ENCODE measurements at places on chromosomes 4 and X.

DNA sequence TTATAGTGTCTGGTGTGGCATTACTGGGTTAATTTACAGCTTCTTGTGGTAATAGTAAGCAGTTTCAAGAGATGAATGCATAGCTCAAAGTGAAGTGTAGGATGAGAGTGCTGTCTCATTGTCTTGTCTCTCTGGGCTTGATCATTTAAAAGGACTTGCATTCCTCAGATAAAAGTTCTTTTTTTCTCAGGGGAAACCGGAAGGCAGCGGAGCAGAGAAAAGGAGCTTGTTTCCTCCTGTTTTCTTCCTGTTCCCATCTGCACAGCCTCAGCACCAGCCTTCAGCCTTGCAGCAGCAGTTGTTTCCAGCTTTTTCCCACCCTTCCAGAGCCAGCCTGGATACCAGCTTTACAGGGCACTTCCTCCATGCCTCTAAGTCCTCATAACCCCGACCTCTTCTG, 61.4 kb upstream of the LGI2 start:
- DNase-seq: no peak

DNA sequence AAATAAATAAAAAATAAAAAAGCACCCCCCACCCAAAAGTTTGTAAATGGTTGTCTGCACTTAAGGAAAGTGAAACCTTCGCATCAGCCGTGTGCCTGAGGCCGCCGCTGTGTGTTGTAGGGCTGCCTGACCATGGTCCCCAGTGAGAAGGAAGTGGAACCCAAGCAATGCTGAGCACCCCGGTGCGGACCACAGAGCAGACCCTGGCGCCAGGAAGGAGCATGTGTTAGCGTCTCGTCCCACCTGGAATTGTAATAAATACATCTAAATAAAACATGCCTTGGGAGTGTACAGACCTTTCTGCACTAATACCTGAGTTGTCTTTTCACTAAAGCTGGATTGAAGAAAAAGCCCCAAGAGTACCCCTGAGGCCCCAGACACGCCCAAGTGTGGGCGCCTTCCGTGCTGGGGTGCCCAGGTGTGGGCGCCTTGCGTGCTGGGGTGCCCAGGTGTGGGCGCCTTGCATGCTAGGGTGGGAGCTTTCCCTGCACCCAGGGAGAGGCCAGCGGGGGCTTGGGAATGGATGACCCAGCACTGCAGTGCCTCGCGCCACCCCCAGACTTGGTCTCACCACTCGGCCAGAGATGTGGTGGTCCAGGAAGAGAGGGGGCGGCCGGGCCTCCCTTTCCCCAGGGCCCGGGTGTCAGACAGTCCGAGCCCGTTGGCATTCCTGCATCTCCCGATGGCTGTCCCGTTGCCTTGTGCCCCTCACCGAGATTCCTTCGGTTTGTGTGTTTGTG, 33.7 kb downstream of the HTT-AS start:
- DNase-seq: no peak

DNA sequence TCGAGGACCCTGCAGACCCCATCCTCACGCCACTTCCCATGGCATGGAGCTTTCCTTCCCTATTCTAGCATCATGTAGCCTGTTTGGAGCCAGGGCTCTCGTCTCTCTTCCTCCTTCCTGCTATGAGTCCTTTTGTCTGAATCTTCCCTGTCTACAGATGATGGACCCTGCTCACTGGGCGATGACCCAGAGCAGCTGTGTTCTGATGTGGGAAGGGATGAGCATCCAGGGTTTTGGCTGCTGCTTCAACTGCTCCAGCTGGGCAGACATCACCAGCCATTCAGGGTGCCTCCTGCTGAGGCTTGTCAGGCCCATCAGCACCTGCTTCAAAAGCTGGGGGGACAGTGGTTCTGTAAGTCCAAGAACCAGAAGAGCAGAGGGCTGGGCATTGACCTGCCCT, 3.2 kb upstream of the CCKAR start:
- no peak for DNase-seq

DNA sequence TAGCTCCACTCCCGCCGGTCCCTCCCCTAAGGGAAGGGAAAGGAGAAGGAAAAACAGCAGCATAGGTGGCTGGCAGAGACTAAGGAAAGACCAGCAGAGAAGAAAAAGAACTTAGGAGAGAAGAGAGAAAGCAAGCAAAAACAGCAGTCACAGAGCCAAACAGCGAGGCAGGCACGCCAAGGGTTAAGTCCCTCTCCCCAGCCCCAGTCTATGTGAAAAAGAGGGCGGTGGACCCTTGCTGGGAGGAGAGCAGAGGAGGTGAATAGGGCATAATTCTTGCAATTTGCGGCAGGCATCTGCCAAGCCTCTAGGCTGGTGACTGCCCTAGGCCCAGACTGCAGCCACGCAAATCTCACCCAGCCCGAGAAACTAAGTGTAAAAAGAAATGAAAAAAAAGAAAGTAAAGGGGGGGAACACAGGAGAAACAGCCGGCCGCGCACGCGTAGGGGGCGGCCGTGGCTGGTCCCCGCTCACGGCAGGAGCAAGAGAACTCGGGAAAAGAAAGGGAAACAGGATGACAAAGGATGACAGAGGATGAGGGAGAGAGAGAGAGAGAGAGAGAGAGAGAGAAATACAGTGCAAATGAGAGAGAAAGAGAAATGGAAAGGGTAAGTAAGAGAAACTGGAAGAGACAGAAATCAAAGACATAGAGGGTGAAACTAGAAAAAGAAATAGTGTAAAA, 48.6 kb downstream of the MAGEA9 start:
- no peak for DNase-seq

GRCh38 chr4:173205656-173206055, 37.0 kb downstream of the GALNT7 start:
- DNase-seq: no peak

DNA sequence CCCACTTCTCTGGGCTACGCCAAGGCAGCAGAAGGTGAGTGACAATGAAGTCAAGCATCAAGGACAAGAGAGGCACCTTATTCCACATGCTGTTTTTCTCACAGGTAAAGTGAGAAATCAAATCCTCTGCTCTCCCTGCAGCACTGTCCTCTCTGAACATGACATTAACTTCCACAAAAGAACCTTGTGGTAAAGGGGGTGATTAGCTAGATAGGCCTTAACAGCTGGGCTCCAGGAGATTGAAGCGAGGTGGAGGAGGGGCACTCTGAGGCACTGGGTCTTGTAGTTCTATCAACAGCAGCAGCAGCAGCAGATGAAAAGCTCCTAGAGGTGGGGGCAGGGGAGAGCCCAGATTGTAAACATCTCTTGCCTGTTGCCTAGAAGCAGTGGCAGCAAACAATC, 96.8 kb upstream of the CXXC4 start:
- no peak for DNase-seq

DNA sequence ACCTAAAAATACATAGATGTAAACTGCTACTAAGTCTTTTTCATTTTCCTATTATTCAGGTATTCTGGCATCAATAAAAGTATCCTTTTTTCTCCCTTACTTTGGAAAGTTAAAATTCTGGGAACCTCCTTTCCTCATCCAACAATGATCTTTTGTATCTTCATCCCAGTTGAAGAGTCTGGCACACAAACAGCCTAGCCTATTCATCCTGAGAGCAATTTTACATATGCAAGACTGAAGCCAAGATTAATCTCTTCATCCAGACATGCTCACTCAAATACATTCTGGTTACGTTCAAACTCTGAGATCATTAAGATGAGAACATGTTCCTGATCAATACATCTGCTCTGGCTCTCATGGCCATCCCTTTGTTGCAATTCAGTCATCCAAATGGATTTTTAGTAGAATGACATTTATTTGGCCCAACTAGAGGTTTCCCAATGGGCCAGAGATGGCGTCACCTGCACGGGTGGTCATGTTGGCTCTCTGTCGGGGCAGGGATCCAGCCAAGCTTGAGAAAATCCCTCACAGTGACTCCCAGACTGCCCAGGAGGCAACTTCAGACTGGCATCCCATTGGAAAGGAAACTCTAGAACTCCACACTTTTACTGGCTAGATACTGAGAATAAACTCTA, 135.3 kb upstream of the VCX2 start:
- DNase-seq: no peak

DNA sequence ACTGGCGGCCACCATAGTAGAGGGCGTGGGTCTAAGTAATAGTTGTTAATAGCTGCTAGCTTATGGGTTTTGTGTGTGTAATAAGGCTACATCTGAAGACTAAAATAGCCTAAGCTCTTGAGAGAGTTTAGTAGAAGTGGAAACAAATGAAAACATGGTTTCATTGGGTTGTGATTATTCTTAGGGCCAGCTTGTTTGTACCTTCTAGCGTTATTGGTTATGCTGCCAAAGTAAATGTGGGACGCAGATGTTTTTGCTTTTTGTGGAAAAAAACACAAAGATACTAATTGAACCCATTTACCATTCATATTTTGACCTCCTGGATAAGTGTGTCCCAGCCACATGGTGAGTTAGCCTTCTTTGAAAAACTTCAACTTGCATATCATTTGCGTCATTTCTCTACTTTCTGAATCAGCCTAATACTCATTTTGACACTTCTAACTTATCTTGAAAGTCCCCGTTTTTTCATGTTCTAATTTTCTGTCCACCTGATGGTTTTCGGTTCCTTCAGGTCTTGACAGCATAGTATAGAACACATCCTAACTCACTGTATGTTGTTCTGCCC, 305.3 kb downstream of the FRMPD4 start:
- DNase-seq: no peak

- no peak for DNase-seq
Measured at GRCh38 chrX:131746491-131746968, 202.7 kb downstream of the OR13H1 start.

GRCh38 chr4:100095729-100096595, 94.3 kb downstream of the DDIT4L start:
- peak; percentile 15 for DNase-seq

GRCh38 chr4:21012851-21013331, 312.6 kb downstream of the PACRGL start:
- no peak for DNase-seq

GRCh38 chr4:69124941-69125340, 28.7 kb downstream of the UGT2B7 start:
- DNase-seq: no peak

GRCh38 chr4:140176735-140177134, 22.8 kb upstream of the MAML3 start:
- DNase-seq: no peak

DNA sequence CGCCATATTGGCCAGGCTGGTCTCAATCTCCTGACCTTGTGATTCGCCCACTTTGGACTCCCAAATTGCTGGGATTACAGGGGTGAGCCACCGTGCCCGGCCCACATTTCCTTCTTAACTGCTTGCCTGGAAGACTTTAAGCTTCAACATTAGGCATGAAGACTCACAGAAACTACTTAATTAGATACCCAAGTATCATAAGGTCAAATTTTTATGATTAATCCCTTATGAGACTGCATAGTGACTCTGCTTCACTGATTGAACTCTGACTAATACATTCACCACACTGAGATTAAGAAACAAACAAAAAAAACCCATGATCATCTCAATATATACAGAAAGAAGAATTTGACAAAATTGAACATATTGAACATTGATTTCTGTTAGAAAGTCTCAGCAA, 87.4 kb upstream of the KCTD8 start:
- DNase-seq: no peak

Data from amygdala (tissue), 56 donors.